Nucleus accumbens (tissue), 56 donors: ENCODE measurements at places on chromosomes 6 and 20.

GRCh38 chr6:106973018-106973835 is 1.3 kb downstream of the CD24 start:
- DNase-seq: no peak

DNA sequence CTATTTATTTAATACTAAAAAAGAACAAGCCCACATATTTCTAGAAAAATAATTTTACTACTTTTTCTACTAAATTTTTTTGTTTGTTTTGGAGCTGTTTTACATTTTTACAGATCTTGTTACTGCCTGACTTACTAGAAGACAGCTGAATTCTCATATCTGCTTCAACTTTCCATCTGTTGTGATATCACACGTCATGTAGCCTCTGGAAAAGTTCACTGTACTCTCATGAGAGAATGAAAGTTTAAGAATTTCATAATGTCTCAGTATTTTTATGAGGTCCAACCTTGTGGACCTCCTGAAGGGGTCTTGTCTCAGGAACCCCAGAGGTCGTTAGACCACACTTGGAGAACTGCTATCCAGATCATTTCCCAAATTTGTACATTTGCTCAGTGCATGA is 81.7 kb upstream of the MTHFD1L start:
- DNase-seq: no peak

DNA sequence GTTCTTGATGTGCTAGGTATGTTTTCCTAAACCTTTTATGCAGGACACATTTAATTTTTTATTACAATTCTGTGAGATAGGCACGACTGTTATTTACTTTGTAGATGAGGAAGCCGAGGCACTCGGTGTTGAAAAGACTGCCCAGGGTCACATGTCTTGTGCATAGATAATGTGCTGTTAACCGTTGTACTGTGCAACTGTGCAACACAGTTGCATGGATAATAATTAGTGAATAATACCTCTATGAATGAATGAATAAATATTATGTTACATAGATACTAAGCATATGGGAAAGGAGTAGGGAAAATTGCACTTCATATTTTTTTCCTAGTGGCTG is 60.3 kb upstream of the DEK start:
- no peak for DNase-seq

- DNase-seq: no peak
Measured at GRCh38 chr6:38612143-38612965, 27.4 kb downstream of the BTBD9 start.

- DNase-seq: no peak
Measured at GRCh38 chr20:33099843-33100538, 20.5 kb downstream of the BPIFB4 start.

DNA sequence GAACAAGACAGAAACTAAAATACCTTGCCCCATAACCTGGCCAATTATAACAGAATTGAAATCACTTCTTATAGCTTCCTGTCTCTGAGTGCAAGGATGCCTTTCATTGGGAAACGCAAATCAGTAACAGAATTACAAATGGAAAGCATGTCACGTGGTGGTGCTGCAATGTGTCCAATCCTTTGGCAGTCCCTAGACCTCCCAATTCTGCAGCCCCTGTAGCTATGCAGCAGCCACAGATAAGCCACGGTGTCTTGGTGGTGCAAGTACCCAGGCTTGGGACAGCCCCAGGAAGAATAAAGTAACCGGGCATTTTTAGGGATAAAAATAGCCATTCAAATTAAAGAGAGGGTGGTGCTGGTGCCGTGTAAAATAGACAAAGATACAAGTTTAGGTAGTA is 134.6 kb upstream of the CCN2 start:
- DNase-seq: no peak

DNA sequence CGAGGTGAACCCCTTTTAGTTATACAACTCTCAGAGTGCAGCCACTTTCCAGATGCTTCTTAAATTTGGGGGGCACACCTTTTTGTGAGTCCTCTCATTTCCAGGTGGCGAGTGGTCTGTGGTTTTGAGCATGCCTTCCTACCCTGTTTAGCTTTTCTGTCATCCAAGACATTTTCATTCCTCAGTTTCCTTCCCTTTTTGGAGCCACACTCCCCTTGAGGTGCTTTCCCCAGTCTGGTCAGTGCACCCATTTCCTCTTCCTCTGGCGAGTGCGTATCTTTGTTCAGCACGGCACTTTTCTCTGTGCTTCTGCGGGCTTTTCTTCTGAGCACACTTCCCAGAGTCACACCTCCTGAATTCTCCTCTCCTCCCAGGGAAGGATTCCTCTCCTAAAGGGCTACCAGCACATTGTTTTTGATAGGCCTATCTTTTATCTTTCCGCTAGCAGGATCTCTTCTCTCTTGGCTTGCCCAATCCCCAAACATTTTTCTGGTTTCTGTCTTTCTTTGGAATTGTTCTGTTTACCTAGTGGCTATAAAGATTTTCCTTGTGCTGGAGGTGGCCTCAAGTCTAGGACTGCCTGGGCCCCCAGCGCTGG is 1.4 kb downstream of the PHF20 start:
- DNase-seq: no peak
